NCI-H1436 treated with DMSO at 0.1 percent for 48 hours (cell line): ENCODE measurements at places on chromosomes 2 and 18.

- DNase-seq, result no peak
Observed at GRCh38 chr2:212013626-212014025, 525.0 kb downstream of the ERBB4 start.

DNA sequence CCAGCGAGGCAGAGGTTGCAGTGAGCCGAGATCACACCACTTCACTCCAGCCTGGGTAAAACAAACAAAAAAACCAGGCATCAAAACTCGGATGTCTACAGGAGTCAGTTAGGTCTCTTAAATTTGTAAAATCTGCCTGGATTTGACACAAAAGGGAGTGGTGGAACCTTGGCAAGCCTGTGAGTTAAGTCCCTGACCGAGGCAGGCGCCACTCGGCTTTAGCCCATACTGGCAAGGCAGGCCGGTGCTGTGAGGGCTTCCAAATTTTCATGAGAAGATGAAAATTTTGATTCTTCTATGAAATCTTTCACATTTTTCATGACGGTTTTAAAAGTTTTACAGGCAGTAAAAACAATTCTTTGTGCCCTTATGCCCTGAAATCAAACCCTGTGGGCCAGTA is 165.8 kb downstream of the FMNL2 start:
- DNase-seq, result no peak

GRCh38 chr18:57659460-57660102 is 37.9 kb upstream of the NARS1 start:
- DNase-seq, result no peak

DNA sequence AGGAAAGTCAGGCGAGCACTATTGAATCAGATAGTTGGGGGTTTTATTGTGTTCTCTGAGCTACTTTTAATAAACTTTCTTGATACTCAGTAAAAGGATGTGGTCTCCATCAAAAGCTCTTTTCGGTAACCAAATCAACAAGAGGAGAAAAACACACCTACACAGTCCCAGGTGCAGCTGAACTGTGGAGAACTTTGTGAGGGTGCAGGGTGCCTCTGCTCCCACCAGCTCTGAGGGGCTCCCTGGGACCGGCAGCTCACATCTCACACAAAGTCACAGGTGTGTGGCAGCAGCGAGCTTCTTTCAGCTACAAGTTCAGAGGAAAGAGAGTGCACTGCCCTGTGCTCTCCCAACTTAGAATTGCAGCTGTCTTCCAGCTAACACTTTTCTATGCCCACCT is 650.4 kb downstream of the RNF144A start:
- no peak for DNase-seq

GRCh38 chr2:9091811-9092210 is 88.3 kb upstream of the MBOAT2 start:
- no peak for DNase-seq

GRCh38 chr2:161354106-161354505 is 45.9 kb downstream of the PSMD14 start:
- DNase-seq, result no peak

DNA sequence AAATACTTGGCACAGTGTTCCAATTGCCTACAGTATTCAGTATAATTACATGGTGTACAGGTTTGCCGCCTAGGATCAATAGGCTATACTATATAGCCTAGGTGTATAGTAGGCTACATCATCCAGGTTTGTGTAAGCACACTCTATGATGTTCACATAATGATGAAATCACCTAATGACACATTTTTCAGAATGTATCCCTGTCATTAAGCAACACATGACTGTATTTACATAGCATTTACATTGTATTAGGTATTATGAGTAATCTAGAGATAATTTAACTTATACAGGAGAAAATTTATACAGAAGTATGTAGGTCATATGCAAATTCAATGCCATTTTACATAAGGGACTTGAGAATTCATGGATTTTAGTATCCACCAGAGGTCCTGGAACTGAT is 35.4 kb downstream of the SCN7A start:
- no peak for DNase-seq

DNA sequence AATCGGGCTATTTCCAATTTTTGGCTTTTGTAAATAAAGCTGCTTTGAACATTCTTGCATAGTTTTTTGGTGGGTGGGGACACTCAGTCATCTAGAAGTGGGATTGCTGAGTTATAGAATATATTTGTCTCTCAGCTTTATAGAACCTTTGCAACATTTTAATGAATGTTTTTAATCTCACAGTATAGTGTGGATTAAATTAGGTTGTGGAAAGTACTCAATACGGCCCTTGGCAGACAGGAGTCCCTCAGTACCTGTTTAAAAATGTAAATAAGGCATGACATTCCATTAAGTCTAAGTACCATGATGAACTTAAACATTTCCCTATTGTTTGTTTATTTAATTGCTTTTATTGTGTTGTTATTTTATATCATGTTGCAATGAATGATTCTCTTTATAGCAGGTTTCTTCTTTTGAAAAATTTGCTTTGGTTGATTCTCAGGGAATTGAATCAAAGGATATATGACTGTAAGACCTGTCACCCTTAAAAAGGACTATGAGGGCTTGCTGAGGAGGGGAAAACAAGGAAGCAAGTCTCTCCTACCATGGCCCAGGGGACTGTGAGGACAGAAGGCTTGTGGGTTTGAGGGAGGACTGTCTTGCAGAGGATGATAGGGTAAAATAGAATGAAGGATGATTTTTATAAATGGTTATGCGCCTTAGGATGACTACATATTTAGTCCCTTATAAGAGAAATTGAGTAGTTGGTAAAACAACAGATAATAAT is 165.1 kb downstream of the RPIA start:
- no peak for DNase-seq

DNA sequence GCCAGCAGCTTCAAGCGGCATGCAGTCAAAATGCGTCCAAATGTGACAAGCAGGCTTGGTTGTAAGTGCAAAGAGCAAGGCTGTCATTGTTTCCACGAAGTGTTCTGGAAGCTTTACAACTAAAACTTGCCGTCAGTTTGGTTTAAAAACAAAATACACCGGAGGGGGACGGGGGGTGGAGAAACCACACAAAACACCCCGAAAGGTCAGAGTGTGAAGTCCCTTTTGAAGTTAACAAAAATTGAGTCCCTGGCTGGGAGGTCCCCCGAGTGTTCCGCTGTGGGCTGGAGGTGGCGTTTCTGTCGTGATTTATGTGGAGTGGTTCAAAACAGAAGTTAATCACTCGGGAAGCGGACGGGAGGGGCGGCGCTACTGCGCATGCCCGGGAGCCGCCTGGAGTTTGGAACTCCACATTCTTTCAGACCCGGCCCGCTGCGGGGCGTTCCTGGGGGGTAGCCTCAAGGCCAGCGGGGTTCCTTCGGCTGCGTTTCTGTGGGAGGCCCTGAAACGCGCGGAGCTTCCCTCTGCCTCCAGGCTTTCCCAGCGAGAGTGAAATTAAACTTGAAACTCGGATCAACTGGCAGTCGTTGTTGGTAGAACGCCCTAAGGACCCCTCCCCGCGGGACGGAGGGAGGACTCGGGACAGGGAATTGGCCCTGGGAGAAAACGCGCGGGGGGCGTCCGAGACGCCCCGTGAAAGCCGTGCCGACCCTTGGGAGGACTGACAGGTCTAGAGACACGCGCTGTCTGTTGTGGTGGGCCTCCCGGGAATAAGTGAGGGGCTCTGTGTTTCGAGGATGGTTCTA is 1.4 kb downstream of the TGIF1 start:
- DNase-seq, result peak; percentile 14

DNA sequence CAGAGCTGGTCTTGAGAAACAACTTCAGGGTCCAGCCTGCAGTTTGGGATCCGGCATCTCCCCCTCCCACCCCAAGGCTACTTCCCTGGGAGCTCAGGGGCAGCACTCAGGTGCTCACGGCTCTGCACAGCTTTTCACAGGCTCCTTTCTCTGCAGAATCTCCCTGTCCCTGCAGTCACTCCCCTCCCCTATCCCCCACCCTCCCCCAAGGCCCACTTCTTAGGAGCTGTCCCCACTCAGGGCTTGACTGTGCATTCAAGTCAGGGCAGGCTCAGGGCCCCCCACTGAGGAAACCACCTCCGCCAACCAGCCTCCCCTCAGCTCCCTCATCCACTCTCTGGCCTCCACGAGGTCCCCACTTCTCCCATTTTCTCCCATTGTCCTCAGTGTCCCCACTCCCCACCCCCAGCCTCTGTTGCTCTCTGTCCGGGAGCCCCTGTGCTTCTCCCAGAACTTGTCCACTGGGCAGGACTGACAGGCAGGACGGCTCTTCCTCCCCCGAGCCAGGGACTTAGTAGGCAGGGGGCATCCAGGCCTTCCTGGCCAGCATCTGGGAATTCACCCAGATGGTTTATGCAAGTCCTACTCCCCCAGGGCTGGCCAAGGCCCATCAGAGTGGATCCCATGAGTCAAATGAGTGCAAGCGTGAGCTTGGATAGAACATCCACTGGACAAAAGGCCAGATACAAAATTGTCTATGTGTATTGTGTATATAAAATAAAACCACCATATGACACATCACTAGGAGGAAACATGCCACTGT is 7.6 kb downstream of the NMUR1 start:
- DNase-seq, result no peak

- no peak for DNase-seq
Observed at GRCh38 chr2:55842046-55842445, 81.5 kb downstream of the EFEMP1 start.

- no peak for DNase-seq
Observed at GRCh38 chr2:163592954-163593622, 142.7 kb downstream of the FIGN start.

- DNase-seq, result no peak
Observed at GRCh38 chr2:37645362-37645761, 26.1 kb downstream of the CDC42EP3 start.

GRCh38 chr2:128310094-128310716 is 8.5 kb downstream of the HS6ST1 start:
- no peak for DNase-seq

DNA sequence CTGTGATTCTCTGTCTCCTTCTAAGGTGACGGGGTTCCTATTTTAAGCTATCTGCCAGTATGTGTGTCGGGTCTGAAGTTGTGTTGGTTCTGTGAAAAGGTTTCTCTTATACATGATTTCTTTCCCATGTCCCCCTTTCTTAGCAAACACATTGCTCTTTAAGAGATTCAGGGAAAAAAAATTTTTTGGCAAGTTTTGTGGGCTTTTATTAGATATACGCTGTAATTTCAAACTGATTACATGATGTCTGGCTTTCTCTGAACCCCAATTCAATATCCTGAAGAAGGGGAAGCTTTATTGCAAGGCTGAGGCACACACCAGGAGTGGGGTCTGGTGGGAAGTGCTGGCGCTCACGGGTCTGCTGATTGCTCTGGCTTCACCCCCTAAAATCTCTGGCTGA is 210.6 kb downstream of the AGPS start:
- DNase-seq, result no peak

DNA sequence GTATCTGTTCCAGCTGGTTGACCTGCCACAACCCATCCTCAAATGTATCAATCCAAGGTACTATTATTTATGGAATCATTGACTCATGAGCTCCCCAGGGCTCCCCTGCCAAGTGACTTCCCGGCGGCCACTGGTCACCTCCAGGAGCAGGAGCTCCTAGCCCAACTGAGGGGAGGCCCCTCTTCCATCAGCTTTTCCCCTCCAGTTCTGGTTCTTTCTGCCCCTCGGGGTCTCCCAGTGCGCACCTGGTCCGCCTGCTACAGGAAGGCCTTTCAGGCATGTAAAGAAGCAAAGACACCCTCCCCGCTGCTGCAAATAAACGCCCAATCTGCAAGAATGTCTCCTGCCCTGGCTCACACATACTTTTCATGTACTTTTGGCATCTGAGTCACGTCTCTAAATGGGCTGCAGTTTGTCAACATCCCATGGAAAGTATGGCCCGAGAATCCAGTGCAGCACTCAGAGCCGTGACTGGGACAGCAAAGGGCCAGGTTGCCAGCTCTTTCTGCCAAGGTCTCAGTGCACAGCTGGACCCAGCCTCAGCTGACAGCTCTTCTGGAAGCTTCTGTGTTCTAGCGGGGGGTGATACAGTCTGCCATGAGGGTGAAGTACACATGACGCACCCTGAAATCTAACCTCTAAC is 41.4 kb downstream of the KLHL29 start:
- no peak for DNase-seq

GRCh38 chr18:13528739-13529392 is 197.5 kb downstream of the FAM210A start:
- no peak for DNase-seq

DNA sequence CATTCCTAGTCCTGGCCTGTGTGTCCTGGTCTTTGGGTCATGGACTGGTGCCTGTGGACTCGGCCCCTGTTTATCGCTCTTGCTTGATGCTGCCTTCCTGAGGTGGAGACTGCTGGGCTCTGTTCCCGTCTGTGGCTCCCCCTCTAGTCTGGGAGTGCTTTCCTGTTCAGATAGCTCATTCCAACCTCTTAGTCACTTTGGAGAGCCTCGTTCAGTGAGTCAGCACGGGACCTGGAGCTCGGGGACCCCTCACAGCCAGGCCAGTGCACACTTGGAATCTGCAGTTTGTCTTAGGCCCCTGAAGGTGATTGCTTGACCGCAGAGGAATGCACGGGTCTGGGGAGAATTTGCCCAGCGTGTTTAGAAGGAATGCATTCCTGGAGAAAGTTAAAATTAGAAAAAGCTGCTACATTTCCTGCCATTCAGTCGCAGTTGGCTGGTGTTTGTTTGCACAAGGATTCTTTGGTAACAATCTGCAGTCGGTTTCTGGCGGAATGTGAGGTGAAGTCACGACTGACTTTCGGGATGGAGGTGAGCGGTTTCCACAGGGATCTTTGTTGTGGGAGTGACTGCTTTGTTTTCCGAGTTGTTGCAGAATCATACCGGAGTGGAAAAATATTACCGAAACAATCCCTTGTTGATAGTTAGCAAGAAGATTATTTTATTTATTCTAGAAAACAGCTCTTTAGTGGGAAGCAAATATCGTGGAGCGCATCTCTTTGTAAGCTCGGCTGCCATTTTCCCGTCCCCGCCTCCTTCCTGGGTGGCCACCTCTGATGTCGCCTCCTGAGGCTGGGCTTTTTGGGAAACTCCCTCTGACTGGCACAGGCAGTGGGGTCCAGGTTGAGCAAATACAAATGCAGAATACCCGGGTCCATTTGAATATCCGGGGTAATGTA is 29.6 kb downstream of the SH3BP4 start:
- no peak for DNase-seq

- DNase-seq, result no peak
Observed at GRCh38 chr18:34647251-34647650, 62.8 kb upstream of the DTNA start.

GRCh38 chr2:196108604-196109003 is 40.0 kb upstream of the DNAH7 start:
- DNase-seq, result no peak
